Skeletal muscle cell (primary cell): ENCODE measurements at places on chromosomes 12 and 14.

DNA sequence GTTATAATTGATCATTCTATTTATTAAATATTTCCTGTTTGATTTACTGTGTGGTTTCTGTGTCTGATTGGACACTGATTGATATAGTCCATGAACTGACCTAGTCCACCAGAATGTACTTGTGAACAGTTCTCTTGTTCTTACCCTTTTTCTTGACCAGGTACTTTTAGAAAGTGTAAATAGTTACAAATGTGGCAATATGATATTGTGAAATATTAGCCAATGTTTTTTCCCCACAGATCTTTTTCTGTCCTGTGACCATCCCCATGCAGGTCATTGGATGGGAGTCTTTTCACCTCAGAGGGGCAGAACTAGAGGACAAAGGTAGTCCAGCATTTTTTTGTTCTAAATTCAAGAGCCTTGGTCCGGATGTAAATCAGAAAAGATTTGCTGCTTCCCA, 8.3 kb upstream of the CRY1 start:
- no peak for DNase-seq

- DNase-seq, result no peak
These were observed 1119.7 kb downstream of the VRK1 start for GRCh38 chr14:97916669-97917568.

GRCh38 chr14:102665621-102666020, 73.2 kb downstream of the RCOR1 start:
- DNase-seq, result no peak

DNA sequence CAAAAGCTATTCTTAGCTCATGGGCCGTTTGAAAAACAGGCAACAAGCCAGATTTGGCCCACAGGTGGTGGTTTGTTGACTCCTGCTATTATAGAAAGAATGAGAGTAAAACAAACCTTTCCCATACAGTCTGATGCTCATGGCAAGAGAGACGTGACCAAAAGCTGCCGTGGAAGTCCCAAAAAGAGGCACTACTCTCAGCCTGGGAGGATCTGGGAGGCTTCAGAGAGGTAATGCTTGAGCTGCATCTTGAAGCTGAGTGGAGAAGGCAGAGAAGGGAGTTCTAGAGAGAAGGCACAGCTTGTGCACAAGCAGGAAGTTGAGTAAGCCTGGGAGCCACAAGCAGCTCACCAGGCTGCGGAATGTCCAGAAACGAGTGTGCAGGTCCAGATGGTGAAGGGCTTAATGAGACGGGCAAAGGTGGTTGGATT, 9.6 kb downstream of the PLXNC1 start:
- DNase-seq, result no peak

DNA sequence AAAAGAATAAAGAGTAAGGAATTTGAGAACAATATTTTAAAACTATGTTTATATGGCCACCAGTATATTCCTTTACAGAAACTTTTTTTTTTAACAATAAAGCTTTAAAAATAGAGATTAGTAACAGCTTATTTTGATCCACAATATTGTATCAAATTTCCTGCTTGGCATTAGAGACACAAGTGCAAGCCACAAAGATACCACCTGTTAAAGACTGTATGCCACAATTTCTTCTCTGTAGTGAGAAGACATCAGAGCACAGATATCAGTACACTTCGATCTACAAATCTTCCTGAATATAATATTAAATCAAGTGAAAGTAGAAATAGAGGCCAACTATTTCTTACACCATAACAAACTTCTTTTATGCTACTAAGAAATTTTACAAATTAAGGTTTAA, 68.0 kb downstream of the GALNT4 start:
- no peak for DNase-seq
